ENCODE measurements at places on chromosomes 7 and 10.
A peak's percentile ranks its signal among the peaks of the same experiment; 100 is the strongest.

DNA sequence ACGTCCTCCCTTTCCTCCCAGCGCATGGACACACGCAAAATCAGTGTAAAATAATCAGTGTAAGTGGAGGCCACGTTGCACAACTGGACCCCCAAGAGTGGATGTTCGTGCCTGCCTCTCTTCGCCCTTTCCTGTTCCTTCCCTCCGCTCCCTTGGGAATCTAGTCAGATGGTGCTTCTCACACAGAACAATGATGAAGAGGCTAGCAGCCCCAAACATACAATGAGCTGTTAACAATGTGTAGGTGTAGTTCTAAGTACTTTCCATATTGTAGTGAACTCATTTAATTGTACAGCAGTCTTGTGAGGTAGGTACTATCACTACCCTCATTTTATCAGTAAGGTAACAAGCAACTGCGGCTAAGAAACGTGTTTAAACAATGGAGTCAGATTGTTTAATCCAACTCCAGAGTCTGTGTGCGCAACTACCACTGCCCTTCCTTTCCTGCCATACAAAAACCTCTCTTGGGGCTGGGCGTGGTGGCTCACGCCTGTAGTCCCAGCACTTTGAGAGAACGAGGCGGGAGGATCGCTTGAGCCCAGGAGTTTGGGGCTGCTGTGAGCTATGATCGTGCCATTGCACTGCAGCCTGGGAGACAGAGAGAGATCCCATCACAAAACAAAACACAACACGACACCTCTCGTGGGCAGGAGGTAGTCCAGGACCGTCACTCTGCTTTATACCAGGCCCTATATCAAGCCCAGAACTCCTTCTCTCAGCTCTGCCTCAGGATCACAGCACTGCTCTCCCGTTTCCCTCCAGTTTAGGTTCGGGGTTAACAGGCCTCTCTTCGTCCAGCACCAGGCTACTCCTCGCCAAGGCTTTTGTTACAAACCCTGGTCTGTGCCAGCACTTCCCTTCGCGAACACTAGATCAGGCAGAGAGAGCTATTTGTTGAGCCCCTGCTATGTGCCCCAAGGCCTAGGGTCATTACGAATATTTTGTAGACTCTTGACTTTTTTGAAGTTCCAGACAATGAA, 1.1 kb downstream of the FKBP9 start:
- no peak for DNase-seq
- no peaks in the 10 kb centered on the region for H3K36me3 ChIP-seq
- H3K4me3 ChIP-seq = no peak overlapping the region

- DNase-seq = no peak
- no peaks in the 10 kb centered on the region for H3K4me1 ChIP-seq
- H3K27me3 ChIP-seq = no peaks in the 10 kb centered on the region
- no peak overlapping the region for H3K27ac ChIP-seq
Measured at GRCh38 chr10:50325449-50326171, 74.3 kb upstream of the ASAH2 start.

DNA sequence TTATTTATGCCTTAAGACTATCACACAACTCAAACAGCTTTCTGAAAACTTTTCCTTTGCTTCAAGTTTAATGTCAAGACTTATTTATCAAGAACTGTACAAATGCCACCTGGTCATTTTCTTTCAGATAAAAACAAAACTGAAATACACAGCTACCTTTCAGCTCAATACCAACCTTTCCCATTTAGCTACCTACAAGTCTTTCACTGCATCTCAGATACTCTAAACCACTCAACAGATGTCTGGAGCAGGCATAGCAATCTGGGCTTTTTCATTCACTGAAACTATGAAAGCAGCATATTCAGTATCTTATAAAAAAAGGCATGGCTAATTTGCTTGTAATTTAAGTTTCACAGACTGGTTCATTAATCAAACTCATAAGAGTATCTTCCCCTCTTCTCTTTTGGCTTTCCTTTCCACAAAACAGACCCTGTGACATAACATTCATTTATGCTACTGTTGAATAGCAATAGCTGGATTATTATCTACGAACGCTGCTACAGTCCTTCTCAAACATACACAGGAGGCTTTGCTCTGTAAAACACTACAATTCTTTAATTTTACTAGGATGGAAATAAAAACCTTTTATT, 8.2 kb downstream of the TRA2A start:
- no peaks in the 10 kb centered on the region for H3K27me3 ChIP-seq
- peaks cover 19% of the 10 kb centered on the region for H3K4me1 ChIP-seq
- H3K4me3 ChIP-seq = no peak overlapping the region

- no peaks in the 10 kb centered on the region for H3K4me1 ChIP-seq
- H3K4me3 ChIP-seq = no peak overlapping the region
- H3K27me3 ChIP-seq = no peaks in the 10 kb centered on the region
Measured at GRCh38 chr7:6116211-6116610, 85.0 kb downstream of the ANKRD61 start.

GRCh38 chr7:137886746-137887145, 40.0 kb upstream of the DGKI start:
- H3K27me3 ChIP-seq = no peaks in the 10 kb centered on the region
- DNase-seq = no peak
- H3K4me3 ChIP-seq = no peak overlapping the region
- H3K4me1 ChIP-seq = no peaks in the 10 kb centered on the region
- peaks cover 57% of the 10 kb centered on the region for H3K36me3 ChIP-seq

- peak; percentile 48 for DNase-seq
- no peak overlapping the region for H3K4me3 ChIP-seq
- H3K36me3 ChIP-seq = no peaks in the 10 kb centered on the region
- H3K27ac ChIP-seq = no peak overlapping the region
Measured at GRCh38 chr7:23467806-23468525, 2.3 kb downstream of the IGF2BP3 start.

- DNase-seq = no peak
- H3K36me3 ChIP-seq = no peaks in the 10 kb centered on the region
- no peak overlapping the region for H3K4me3 ChIP-seq
- no peaks in the 10 kb centered on the region for H3K27me3 ChIP-seq
- no peaks in the 10 kb centered on the region for H3K4me1 ChIP-seq
Measured at GRCh38 chr7:106561151-106561550, 99.8 kb downstream of the CCDC71L start.

DNA sequence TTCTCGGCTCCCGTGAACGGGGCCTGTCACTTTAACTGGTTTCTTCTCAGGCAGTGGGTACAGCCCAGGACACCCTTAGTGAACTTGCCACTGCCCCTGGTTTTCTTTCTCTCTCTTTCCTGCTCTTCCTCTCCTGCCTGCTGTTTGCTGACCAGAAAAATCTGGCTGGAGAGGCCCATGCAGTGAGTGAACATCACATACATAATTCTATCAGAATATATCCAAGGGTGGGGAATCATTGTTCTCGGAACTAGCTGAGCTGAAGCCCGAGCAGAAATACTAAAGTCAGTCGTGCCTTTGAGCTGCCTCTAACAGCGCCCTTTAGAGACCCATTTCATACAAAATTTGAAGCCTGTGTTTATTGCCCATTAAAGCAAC, 501.5 kb upstream of the GALNT17 start:
- peaks cover 14% of the 10 kb centered on the region for H3K4me1 ChIP-seq
- H3K4me3 ChIP-seq = no peak overlapping the region
- no peak for DNase-seq
- no peaks in the 10 kb centered on the region for H3K27me3 ChIP-seq
- no peak overlapping the region for H3K27ac ChIP-seq
- no peaks in the 10 kb centered on the region for H3K36me3 ChIP-seq

- no peak overlapping the region for H3K27ac ChIP-seq
- no peaks in the 10 kb centered on the region for H3K36me3 ChIP-seq
- no peaks in the 10 kb centered on the region for H3K27me3 ChIP-seq
- DNase-seq = no peak
- no peaks in the 10 kb centered on the region for H3K4me1 ChIP-seq
Measured at GRCh38 chr7:46247664-46248063, 326.6 kb upstream of the IGFBP3 start.

GRCh38 chr7:106731187-106731586, 70.2 kb upstream of the CCDC71L start:
- no peak for DNase-seq
- H3K4me3 ChIP-seq = no peak overlapping the region
- H3K27me3 ChIP-seq = no peaks in the 10 kb centered on the region
- H3K27ac ChIP-seq = no peak overlapping the region
- no peaks in the 10 kb centered on the region for H3K36me3 ChIP-seq

GRCh38 chr10:42697926-42698325, 59.6 kb upstream of the ZNF33B start:
- H3K27me3 ChIP-seq = no peaks in the 10 kb centered on the region
- no peak overlapping the region for H3K27ac ChIP-seq
- DNase-seq = no peak
- H3K36me3 ChIP-seq = no peaks in the 10 kb centered on the region
- no peak overlapping the region for H3K4me3 ChIP-seq

GRCh38 chr7:138097064-138097741, 20.9 kb downstream of the AKR1D1 start:
- peak; percentile 22 for DNase-seq
- no peaks in the 10 kb centered on the region for H3K27me3 ChIP-seq
- no peaks in the 10 kb centered on the region for H3K4me1 ChIP-seq
- H3K36me3 ChIP-seq = no peaks in the 10 kb centered on the region

DNA sequence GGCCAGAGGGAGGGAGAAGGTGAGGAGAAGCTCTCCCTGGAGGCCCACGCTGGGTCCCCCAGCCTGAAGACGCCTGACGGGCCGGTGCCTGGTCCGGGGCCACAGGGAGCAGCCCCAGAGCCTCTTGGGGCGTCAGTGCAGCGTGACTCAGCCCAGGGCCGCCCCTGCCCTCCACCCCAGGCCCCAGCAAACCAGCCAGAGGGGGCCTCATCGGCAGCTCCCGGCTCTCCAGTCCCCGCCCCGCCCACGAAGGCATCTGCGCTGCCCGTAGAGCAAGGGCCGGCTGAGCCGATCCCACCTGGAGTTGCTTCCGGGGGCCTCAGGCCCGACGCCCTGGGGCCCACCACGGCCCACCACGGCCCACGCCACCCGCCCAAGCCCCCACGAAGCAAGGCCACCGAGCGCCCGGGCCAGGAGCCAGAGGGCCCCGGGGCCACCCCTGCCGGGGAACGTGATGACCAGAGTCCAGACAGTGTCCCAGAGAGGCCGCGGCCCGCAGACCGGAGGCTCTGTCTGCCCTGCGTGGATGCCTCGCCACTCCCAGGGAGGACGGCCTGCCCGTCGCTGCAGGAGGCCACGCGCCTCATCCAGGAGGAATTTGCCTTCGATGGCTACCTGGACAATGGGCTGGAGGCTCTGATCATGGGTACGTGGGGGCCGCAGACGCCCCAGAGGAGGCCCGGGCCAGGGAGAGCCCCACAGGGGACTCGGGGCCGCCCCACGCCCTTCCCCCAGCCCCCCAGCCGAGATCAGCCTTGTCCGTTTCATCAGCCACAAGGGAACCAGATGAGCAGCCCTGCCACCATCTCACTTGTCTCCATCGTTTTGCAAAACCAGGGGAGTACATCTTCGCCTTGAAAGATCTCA, 31.2 kb upstream of the UTF1 start:
- no peak overlapping the region for H3K4me3 ChIP-seq
- H3K27ac ChIP-seq = no peak overlapping the region
- no peaks in the 10 kb centered on the region for H3K36me3 ChIP-seq
- no peaks in the 10 kb centered on the region for H3K4me1 ChIP-seq

- no peak overlapping the region for H3K27ac ChIP-seq
- H3K4me3 ChIP-seq = no peak overlapping the region
- no peak for DNase-seq
- H3K36me3 ChIP-seq = no peaks in the 10 kb centered on the region
Measured at GRCh38 chr10:25902002-25902401, 32.0 kb upstream of the MYO3A start.

- DNase-seq = no peak
- no peak overlapping the region for H3K4me3 ChIP-seq
- H3K36me3 ChIP-seq = no peaks in the 10 kb centered on the region
Measured at GRCh38 chr7:34109936-34110780, 204.8 kb downstream of the BMPER start.

GRCh38 chr10:95406651-95407280, 116.0 kb upstream of the PDLIM1 start:
- no peaks in the 10 kb centered on the region for H3K4me1 ChIP-seq
- H3K4me3 ChIP-seq = no peak overlapping the region
- no peak overlapping the region for H3K27ac ChIP-seq
- DNase-seq = no peak
- H3K36me3 ChIP-seq = no peaks in the 10 kb centered on the region

DNA sequence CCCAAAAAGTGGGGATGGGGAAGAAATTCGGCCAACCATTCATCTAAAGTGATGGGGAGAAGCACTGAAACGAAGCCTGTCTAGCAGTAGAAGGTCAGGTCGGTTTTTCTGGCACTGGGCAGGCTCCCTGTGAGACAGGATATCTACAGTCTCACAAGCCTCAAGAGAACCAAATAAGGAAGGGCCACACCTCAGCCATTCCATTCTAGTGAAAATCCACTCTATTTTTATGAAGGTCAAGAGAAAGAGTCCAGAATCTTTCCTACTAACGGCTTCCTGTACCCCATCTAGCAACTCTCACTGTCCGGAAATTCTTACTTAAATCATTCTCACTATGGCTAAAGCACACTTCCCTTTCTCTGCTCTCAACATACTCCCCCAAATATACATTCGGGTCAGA, 267.1 kb downstream of the PRPF18 start:
- no peaks in the 10 kb centered on the region for H3K27me3 ChIP-seq
- DNase-seq = no peak
- H3K36me3 ChIP-seq = no peaks in the 10 kb centered on the region
- H3K4me1 ChIP-seq = no peaks in the 10 kb centered on the region
- no peak overlapping the region for H3K4me3 ChIP-seq
- H3K27ac ChIP-seq = no peak overlapping the region

GRCh38 chr10:12165999-12166775, 29.5 kb downstream of the NUDT5 start:
- H3K36me3 ChIP-seq = peaks cover 66% of the 10 kb centered on the region
- H3K27me3 ChIP-seq = no peaks in the 10 kb centered on the region
- no peak for DNase-seq
- no peak overlapping the region for H3K27ac ChIP-seq
- no peak overlapping the region for H3K4me3 ChIP-seq

DNA sequence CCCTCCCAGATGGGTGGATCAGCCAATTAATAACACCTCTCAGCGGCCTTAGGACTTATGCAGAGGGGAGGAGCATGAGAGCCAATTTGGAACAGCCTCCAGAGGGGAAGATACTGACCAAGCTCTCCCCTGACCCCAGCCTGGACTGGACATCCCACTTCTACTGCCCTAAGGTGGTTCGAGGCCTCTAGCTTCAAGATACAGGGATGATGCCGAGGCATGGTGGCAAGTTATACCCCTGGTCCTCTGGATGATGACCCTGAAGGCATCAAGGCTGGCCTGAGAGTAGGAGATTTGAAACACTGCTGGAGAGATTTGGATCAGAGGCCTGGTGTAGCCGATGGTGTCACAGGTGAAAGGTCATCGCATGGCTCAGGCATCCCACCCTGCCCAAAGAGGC, 3.2 kb downstream of the CDH23 start:
- H3K27me3 ChIP-seq = peaks cover 22% of the 10 kb centered on the region
- no peak overlapping the region for H3K27ac ChIP-seq
- H3K4me3 ChIP-seq = no peak overlapping the region
- DNase-seq = no peak
- H3K4me1 ChIP-seq = peaks cover 13% of the 10 kb centered on the region

GRCh38 chr10:43863859-43864591, 215.3 kb upstream of the ZNF32 start:
- H3K36me3 ChIP-seq = no peaks in the 10 kb centered on the region
- H3K4me3 ChIP-seq = no peak overlapping the region
- no peak for DNase-seq
- H3K27ac ChIP-seq = no peak overlapping the region
- no peaks in the 10 kb centered on the region for H3K27me3 ChIP-seq
- no peaks in the 10 kb centered on the region for H3K4me1 ChIP-seq

- H3K27me3 ChIP-seq = peaks cover 3% of the 10 kb centered on the region
- H3K36me3 ChIP-seq = no peaks in the 10 kb centered on the region
- H3K27ac ChIP-seq = no peak overlapping the region
- H3K4me3 ChIP-seq = no peak overlapping the region
- DNase-seq = no peak
- no peaks in the 10 kb centered on the region for H3K4me1 ChIP-seq
Measured at GRCh38 chr10:117967149-117967650, 79.5 kb downstream of the RAB11FIP2 start.

All from natural killer cell (primary cell).